NCI-H2081 (cell line): ENCODE measurements at places on chromosomes 1 and 21.

DNA sequence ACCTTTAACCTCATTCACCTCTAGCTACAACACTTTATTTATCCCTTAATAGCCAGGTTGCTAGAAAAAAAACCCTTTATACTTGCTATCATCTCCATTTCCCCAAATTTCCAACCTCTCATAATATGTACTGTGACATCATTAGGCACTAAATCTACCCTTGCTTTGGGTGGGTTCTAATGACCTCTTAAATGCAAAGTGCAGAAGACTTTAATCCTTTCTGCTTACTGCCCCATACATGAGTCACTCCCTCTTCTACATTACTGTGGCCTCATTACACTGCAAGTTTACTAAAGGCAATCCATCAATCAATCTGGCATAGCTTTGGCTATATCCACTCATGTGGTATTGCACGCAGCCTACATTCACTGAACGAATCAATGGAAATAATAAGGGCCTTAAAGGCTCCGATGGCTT, 353.3 kb downstream of the SMYD3 start:
- DNase-seq, result no peak

DNA sequence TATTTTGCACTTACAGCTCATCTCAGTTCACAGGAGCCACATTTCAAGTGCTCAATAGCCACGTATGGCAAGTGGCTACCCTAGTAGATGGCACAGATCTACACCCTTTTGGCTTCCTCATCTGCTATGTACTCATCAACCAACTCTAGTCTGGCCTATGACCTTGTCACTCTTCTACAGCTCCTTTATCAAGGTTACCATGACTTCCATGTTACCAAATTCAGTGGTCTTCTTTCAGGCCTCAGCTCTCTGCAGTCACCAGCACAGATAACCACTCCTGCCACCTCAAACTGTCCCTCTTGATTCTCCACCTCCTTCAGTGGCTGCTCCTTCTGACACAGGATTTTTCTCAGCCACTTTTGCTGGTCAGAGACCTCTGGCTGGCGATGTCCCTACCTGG, 11.7 kb upstream of the USP48 start:
- DNase-seq, result no peak

DNA sequence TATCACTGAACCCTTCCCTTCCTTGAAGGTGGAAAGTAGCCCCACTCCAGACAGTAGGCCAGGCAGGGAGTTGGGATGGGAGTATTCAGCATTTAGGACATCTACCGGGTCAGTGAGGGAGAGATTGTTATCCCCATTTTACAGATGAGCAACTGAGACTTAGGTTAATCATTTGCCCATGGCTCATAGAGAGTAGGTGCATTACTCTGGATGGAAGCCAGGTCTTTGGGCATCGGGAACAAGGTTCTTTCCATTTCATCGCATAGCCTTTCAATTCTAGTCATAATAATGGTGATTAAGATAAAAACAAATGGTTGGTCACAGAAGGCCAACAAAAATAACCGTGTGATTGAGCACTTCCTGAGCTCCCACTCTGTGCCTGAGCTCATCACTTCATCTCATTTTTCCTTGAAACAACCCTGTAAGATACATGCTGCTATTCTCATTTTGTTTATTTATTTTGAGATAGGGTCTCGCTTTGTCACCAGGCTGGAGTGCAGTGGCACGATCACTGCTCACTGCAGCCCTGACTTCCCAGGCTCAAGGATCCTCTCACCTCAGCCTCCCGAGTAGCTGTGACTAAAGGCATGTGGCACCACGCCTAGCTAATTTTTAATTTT, 64.8 kb downstream of the NAV1 start:
- no peak for DNase-seq

DNA sequence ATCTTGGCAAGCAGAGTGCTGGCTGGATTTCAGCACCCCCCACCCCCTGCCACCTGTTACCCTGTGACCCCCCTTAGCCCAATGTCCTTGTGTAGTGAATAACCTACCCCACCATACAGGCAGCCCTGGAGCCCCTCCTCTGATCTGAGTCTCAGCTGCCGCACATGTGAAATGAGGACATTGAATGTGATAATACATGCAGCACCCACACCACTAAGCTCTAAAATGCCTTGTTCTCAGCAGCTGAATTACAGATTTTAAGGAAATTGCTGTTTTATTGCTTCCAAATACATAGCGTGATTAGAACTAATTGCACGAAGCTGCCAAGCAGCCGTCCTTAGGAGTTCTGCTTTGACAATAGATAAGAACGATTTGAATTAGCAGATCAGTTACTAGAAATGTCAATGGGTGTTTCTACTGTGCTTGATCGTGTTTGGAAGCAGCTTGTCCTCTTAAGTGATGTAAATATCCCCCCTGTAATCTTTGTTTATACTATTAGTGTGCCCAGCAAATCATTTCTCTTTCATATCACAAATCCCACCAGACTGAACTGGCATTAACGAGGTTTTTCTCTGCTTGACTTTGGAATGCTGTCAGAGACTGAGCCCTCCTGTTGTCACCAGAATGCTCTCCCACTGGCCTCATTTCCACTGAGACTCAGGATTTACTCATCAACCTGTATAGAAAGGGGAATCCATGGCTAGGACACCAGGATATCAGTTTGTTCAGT, 4.9 kb downstream of the SLAMF8 start:
- peak; percentile 79 for DNase-seq

- DNase-seq, result no peak
Measured at GRCh38 chr1:89170170-89171066, 5.4 kb downstream of the GBP7 start.

DNA sequence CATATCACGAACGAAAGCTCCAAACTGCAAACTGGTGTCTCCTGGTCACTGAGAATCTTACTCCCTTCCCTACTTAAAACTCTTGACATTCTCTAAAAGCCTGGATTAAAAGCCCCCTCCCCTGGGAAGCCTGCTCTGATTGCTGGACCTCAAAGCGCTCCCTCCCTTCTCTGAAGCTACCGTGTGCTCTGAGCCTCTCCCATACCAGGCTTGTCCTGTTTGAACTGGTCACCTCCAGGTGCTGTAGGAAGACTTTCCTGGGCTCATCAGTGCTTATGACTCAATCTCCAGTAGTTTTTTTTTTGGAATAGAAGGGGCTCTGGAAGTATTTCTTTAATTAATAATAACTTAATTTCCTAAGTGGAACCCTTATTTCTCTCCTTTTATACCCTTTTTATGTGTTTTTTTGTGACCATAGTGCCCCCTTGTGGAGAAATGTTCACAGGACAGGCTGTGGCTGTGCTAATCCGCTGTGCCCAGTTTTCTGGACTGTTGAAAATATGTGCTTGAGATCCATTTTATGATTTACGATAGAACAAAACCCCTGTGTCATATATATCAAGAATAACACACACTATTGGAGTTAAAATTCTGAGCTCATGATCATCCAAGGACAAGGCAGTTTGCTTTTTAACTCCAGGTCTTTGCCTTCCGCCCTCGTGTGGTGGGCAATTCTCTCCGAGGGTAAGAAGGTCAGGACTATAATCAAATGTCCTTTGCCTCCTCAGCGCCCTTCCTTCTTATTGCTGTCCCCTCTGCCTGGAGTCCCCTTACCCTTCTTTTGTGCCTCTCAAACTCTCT, 16.9 kb downstream of the MTARC1 start:
- DNase-seq, result peak; percentile 29

DNA sequence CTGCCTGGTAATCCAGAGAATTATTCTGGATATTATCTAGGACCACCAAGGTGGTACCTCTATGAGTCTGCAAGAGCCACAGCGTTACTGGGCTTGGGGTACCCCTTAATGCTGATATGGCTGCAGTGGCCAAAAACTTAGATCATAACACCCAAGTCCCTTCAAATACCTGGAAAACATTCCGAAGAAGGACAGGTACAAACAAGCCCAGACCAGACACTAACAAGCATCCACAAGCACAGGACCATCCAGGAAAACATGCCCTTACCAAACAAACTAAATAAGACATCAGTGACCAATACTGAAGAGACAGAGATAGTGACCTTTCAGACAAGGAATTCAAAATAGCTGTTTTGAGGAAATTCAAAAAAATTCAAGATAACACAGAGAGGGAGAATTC, 2.9 kb downstream of the C1orf105 start:
- no peak for DNase-seq

DNA sequence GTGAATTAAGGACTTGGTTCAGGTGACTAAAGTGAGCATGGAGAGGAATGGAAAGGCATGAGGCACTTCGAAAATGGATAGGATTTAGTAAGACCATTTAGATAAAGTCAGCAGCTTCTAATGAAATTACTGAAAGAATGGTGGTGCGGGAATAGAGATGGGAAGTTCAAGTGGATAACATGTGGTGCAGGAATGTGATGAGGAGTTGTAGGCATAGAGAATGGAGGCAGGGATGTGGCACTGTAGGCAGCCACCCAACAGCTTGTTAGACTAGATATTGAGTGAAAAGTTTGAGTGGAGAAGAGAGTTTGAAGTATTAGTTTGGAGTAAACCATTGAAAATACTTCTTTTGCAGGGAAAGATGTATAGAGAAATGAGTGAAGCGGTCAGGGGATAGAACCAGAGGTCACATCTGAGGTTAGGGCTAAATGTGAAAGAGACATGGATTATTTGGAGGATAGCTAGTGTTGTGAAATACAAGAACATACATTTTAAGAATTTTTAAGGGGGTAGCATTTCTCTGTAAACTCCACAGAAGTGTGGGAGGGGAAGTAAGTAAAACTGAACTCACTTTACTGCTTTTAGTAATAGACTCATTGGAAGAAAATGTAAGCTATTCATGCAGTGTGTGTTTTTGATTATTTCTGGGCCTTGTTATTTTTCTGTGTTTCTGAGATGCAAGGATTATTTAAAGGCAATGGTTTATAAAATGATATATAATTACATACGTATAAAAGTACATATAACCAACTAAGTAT, 46.2 kb downstream of the DYRK1A start:
- DNase-seq, result no peak

DNA sequence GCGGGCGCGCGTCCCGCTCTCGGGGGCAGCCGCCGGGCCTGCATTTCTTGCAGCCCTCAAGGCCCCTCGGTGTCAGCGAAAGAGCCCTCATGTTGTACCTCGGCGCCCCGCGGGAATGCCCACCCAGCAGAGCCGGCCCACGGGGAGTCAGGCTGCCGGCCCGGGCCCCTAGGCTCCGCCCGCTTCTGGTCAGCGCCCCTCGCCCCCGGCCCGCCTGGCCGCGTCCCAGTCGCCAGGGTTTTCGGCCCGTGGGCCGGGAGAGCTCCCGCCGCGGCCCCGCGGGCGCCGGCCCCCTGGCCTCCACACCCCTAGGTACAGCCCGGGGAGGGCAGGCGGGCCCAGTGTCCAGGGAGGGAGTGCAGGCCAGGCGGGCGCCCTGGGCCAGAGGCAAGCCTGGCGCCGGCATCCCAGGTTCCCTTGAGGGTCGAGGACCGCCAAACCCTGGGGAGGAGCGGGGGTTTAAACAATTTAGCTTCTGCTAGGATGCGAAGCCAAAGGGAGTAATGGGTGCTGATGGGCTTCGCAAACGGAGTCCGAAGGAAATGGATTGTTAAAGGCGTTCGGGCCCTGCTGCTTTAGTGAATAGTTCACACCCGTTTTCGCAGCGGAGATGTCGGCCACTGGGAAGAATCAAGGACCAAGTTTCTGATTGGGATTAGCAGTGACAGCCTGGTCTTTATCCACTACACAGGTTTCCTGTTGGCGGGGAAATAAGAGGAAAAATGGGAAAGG, 486 bp upstream of the KCNA3 start:
- DNase-seq, result no peak

- DNase-seq, result peak; percentile 70
Measured at GRCh38 chr21:43718872-43719747, at the start of gene PDXK. Gene PDXK (plus strand): TSS chr21:43719129. CDS start chr21:43719295, 166 bp downstream.

- DNase-seq, result no peak
Measured at GRCh38 chr1:209675565-209676154, 448 bp downstream of the G0S2 start.

- no peak for DNase-seq
Measured at GRCh38 chr1:43937179-43937865, 3.7 kb downstream of the ARTN start.

- no peak for DNase-seq
Measured at GRCh38 chr1:112044745-112045144, 55.3 kb upstream of the KCND3 start.

GRCh38 chr1:219812491-219813203, 115.7 kb downstream of the SLC30A10 start:
- DNase-seq, result peak; percentile 88

DNA sequence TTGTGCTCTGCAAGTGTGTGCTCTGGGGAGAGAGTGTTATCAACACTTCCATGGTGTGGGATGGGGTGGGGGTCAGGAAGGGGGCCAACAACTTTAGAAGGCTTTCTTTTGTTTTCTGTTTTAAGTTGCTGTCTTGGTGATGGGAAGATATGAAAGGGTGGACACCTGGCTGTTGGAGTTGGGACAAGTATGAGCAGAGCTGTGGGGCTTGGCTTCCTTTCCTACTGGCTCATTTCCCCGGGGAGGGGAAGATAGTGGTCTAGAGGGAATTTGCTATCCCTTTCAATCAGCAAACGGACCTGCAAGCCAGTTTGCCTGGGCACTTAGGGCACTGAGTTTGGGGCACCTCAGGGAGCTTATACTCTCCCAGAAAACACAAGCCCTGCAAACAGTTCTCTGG, 19.2 kb downstream of the IER5 start:
- DNase-seq, result no peak

- DNase-seq, result no peak
Measured at GRCh38 chr1:116352349-116352813, 20.7 kb upstream of the ATP1A1 start.

DNA sequence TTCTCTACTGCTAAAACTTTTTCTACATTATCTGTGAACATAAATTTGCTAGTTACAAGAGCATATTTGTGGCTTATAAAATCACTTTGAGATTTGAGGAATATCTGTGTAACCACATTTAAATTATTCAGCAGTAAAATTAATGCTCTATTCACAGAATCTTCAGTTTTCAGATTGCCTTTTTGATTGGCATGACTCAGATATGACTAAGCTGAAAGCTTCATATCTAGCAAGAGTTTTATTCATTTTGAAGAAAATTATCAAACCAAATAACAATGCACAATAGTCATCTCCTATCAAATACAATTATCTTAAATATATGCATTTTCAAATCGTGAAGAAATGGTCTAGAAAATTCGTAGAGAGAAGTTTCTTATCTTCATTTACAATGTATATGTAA, 1498.2 kb upstream of the B3GALT2 start:
- no peak for DNase-seq

DNA sequence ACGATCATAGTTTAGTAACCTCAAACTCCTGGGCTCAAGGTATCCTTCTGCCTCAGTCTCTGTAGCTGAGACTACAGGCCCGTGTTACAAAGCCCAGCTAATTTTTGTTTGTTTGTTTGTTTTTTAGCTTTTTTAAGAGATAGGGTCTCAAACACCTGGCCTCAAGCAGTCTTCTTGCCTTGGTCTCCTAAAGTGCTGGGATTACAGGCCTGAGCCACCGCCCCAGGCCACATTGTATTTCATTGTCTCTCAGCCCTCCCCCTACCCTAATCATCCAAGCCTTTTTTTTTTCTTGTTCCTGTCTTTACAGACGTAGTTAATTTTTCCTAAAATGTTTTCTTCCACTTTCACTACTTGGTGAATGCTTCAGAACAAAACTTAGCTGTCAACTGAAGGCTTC, 5.4 kb downstream of the CDC7 start:
- DNase-seq, result no peak

- DNase-seq, result peak; percentile 6
Measured at GRCh38 chr1:233364695-233365539, 37.4 kb downstream of the MAP3K21 start.

GRCh38 chr21:16179773-16180172, 450.0 kb downstream of the USP25 start:
- no peak for DNase-seq
